Stimulated activated CD4-positive, alpha-beta T cell treated with anti-CD3 and anti-CD28 coated beads, Interleukin-1b, Interleukin-23, amount 100 ng/mL, for 1 hour (primary cell): ENCODE measurements at places on chromosomes 12 and 14.

- peak; percentile 58 for DNase-seq
Measured at GRCh38 chr14:68911594-68912227, 67.4 kb downstream of the ACTN1 start.

DNA sequence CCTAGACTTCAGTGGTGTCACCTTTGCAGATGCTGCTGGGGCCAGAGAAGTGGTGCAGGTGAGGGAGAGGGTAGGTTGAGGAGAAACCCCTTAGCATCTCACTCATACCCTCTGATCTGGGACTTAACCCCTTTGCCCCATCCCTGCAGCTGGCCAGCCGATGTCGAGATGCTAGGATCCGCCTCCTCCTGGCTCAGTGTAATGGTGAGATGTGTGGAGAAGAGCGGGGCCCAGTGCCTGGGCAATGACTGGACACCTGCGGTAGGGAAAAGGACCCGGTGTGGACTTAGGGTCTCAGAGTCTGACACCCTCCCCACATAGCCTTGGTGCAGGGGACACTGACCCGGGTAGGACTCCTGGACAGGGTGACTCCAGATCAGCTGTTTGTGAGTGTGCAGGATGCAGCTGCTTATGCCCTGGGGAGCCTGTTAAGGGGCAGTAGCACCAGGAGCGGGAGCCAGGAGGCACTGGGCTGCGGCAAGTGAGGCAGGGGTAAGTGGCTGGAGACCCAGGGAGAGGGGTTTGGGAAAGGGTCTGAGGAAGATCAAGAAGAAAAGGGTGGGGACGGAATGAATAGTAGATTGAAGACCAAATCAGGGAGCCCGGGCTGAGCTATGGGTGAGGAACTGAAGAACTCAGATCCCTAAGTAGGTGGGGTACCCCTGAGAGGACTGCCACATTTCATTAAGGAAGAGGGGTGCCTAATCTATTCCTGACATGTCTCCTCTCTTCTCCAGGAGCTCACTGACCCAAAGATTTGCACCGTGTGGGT is 7.6 kb downstream of the B4GALNT1 start:
- DNase-seq, result no peak

GRCh38 chr12:40945772-40946171 is 242.3 kb upstream of the PDZRN4 start:
- no peak for DNase-seq

- no peak for DNase-seq
Measured at GRCh38 chr12:132886529-132887477, 602 bp downstream of the CHFR start.

DNA sequence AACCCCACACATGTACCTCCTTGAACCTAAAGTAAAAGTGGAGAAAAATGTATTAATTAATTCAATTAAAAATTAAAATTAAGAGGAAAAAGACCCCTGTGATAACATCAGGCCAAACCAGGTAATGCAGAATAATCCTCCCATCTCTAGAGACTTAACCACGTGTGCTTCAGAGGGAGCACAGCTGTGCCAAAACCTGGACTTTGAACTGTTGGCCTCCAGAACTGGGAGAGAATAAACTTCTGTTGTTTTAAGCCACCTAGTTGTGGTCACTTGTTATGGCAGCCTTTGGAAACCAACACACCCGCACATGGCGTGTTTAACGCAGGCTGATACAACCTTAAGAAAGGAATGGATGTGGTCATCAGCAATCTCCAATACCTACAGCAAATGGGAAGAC is 23.8 kb downstream of the OAS2 start:
- DNase-seq, result no peak

DNA sequence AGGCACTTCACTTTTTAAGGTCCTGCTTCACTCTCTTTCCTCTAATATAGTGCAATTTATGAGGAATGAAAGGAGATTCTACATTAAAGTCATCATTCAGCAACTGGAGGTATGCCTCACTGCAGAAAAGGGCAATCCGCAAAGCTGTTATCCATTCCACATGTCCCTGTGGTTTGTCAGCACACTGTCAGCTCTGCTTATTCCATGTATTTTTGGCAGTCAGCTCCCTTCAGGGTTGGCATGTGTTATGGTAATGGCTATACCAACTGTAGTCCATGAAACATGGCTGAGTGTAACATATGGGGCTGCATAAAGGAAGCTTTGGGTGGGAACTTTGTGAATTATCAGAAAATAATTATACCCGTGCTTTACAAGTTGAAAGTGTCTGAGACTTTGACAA is 154.1 kb downstream of the GALC start:
- no peak for DNase-seq

GRCh38 chr14:95222151-95222631 is 64.9 kb upstream of the DICER1 start:
- DNase-seq, result no peak

- DNase-seq, result no peak
Measured at GRCh38 chr12:115872919-115873357, 404.6 kb downstream of the MED13L start.

- no peak for DNase-seq
Measured at GRCh38 chr12:1660304-1661187, 30.3 kb upstream of the ADIPOR2 start.

- no peak for DNase-seq
Measured at GRCh38 chr14:30034152-30034551, 106.5 kb upstream of the PRKD1 start.

GRCh38 chr14:98954349-98955000 is 317.5 kb downstream of the BCL11B start:
- no peak for DNase-seq

DNA sequence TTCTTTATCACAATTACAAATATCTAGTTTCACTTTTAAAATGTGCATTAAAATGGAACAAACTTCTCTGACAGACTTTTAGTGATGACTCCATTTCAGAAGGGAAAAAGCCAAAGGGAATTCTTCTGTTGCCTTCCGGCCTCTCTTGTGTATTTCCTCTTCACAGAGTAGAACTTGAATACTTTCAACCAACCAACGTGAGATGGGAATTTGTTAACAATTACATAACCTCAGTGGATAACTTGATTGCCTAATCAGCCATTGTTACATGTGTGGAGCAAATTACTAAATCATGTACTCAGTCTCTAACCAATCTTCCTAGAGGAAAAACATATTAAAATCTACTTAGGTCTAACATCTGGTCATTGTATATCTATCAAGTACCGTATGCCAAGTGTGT is 291.1 kb downstream of the SYT1 start:
- DNase-seq, result no peak

DNA sequence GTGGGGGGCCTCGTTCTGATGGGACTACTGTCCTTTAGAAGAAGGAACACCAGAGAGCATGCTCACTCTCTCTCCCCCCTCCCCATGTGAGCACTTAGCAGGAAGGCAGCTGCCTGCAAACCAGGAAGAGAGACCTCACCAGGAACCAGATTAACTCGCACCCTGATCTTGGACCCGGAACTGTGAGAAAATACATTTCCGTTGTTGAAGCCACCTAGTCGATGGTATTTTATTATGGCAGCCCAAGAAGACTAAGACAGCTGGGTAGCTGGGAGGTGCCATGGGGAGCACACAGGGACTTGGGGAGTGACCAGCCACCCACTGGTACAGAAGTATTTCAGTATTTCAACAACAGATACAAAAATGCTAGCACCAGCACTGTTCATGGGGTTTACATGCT is 59.0 kb downstream of the VCPKMT start:
- no peak for DNase-seq

GRCh38 chr14:55773312-55773711 is 193.3 kb downstream of the KTN1 start:
- no peak for DNase-seq

GRCh38 chr12:122422730-122423257 is 325 bp upstream of the CLIP1 start:
- no peak for DNase-seq

GRCh38 chr12:109783135-109783964 is 49.8 kb downstream of the TRPV4 start:
- no peak for DNase-seq

- DNase-seq, result no peak
Measured at GRCh38 chr12:89817501-89818226, 109.0 kb upstream of the ATP2B1 start.

DNA sequence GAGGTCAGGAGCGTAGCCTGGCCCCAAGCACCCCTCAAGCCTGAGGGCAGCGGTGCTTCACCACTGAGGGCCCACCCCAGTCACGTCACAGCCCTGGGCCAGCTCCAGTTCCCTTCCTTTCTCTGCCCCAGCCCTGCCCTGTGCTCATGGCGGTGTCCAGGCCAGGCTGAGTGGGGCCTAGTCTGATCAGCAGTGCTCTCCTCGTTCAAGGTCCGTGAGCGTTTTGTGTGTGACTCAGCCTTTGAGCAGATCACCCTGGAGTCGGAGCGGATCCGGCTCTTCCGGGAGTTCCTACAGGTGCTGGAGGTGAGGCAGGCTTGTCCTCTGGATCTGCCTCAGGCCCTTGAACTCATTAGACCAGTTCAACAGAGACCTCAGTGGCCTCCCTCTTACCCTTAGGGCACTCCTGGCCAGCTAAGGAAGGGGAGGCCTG is 19.0 kb downstream of the PRPF40B start:
- no peak for DNase-seq

- no peak for DNase-seq
Measured at GRCh38 chr12:100435957-100436356, 37.7 kb upstream of the NR1H4 start.

GRCh38 chr14:85112762-85113161 is 417.2 kb upstream of the FLRT2 start:
- no peak for DNase-seq

DNA sequence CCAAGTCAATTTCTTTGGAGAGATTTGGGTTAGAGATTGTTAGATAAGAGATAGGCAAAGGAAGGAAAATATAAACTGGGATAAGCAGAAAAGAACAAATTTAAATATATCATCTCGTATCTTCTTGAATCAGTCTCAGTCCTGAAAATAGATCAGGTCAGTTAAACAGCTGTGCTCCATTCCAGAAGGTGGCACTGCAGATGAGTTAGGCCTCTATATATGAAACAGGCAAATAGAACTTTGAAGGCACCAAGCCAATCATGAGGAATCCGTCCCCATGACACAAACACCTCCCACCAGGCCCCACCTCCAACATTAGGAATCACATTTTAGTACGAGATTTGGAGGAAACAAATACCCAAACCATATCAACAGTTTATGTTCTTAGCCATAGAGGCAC is 605.5 kb upstream of the USP15 start:
- no peak for DNase-seq

- DNase-seq, result no peak
Measured at GRCh38 chr12:58186401-58186800, 245.0 kb downstream of the ATP23 start.

DNA sequence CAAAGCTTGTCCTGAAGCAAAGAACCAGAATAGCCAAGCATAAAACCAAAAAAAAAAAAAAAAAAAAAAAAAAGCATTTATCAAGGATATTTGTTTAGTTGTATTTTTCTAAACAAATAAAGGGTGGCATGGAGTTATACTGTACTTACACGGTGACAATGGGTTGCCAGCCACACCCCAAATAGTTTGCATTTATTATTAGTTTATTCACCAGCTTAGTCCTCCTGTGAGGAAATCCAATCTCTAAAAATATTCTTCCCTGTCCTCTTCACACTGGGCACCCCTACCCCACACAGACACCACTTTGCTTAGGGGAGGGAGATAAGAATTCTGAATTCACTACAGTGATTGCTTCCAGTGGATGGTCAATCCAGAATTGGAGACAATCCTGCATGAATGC is 18.9 kb downstream of the PLEKHG7 start:
- no peak for DNase-seq

- no peak for DNase-seq
Measured at GRCh38 chr12:16573398-16574077, 32.4 kb downstream of the LMO3 start.

- DNase-seq, result no peak
Measured at GRCh38 chr12:16076557-16076956, 165.4 kb downstream of the DERA start.

GRCh38 chr12:12492547-12492946 is 70.1 kb downstream of the DUSP16 start:
- no peak for DNase-seq

DNA sequence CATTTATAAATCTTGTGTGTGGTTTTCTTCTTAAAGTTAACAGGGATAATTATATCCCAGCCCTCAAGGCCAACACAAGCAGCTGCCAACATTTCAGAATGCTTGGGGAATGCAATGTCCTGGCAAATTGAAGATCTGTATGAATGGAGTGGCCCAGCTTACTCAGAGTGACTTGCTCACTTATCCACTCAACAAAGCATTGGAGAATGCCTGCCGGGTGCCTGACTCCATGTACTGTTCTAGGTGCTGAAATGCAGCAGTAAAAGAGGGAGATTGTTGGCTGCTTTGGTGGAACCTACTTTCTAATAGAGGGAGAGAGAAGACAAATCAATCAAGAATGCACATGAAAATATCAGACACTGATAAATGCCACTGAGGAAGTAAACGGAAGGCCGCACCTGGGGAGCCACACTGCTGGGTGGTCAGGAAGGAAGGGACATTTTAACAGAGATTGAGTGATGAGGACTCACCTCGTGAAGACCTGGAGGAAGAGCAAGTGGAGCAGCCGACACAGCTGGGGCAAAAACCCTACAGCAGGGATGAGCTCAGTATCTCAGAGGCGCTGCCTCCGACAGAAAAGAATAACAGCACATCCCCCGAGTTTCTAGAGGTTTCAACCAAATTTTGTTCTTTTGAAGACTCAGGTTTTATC is 61.2 kb upstream of the VASH1 start:
- DNase-seq, result no peak

- no peak for DNase-seq
Measured at GRCh38 chr12:13788626-13789025, 192.8 kb downstream of the GRIN2B start.

DNA sequence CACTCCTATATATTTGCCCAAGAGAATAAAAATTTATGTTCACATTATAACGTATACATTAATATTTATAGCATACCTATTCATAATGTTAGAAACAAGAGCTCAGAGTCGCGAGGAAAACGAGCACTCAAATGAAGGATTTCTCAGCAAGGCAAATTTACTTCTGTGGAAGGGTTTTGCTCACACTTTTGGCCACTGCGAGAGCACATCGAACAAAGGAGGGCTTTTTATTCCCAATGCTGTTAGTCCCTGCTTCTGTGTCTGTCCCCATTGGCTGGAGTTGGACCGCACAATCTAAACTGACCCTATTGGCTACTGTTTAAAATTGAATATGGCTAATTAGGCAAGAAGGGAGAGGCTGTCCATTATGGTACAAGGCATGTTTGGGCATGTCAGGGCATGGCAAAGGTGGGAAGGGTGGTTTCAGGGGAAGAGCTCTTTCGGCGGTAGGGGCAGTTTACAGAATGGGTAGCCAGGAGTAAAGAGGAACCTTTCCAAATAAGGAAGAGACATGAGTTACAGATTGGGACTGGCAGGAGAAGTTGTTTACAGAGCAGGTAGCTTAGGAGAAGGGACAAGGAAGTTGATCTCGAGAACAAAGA is 702.9 kb downstream of the TRHDE start:
- no peak for DNase-seq

- peak; percentile 54 for DNase-seq
Measured at GRCh38 chr14:75249251-75249957, 29.2 kb upstream of the FOS start.

GRCh38 chr14:93073358-93073707 is 42.4 kb downstream of the ITPK1 start:
- DNase-seq, result no peak

DNA sequence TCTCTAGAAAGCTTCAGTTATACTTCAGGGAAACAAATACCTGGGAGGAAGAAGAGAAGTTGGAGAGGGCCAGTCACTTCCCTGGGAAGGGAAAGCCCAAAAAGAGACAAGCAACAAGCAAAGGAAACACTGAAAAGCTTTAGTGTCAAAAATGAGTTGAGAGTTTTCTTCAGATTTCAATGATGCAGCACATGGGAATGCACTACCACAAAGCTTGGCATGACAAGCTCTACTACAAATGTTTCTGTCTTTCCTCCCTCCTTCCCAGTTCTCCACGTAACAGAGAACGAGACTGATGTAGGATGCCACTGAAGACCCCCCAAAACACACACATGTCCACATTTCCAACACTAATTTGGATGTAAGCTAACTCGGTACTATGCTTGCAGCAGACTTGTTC is 26.8 kb upstream of the ADAMTS20 start:
- no peak for DNase-seq
